ENCODE measurements at places on chromosomes 16 and 17.

DNA sequence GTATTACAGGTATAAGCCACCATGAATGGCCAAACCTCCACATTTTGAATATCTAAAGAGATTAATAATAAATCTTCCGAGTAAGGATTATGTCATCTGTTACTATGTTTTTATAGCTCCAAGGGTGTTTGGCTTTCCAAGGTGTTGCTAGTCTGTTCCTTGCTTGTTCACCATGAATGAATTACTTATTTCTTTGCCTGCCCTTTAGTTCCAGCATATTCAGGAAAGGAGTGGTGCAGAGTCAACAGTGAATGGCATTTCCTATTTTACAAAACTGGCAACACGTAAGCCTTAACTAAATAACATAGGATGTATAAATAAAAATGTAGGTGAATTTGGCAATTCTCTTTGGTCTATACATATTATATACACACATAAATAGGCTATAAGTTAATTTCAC is 70.3 kb downstream of the MYO1D start:
- DNase-seq, result no peak

- DNase-seq, result peak; percentile 6
Observed at GRCh38 chr17:62966426-62967204, 580 bp downstream of the TANC2 start.

DNA sequence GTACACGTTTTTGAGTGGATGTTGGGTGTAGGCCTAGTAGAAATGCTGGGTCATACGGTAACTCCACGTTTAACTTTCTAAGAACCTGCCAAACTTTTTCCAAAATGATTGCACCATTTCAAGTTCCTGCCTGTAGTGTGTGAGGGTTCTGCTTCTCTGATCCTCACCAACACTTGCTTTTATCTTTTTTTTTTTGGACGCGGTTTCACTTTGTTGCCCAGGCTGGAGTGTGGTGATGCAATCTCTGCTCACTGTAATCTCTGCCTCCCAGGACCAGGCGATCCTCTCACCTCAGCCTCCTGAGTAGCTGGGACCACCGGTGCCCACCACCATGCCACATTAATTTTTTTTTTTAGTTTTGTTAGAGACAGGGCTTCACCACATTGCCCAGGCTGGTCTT is 23.5 kb downstream of the ZNF750 start:
- DNase-seq, result no peak

- DNase-seq, result no peak
Observed at GRCh38 chr17:21282231-21282630, 2.3 kb upstream of the MAP2K3 start.

DNA sequence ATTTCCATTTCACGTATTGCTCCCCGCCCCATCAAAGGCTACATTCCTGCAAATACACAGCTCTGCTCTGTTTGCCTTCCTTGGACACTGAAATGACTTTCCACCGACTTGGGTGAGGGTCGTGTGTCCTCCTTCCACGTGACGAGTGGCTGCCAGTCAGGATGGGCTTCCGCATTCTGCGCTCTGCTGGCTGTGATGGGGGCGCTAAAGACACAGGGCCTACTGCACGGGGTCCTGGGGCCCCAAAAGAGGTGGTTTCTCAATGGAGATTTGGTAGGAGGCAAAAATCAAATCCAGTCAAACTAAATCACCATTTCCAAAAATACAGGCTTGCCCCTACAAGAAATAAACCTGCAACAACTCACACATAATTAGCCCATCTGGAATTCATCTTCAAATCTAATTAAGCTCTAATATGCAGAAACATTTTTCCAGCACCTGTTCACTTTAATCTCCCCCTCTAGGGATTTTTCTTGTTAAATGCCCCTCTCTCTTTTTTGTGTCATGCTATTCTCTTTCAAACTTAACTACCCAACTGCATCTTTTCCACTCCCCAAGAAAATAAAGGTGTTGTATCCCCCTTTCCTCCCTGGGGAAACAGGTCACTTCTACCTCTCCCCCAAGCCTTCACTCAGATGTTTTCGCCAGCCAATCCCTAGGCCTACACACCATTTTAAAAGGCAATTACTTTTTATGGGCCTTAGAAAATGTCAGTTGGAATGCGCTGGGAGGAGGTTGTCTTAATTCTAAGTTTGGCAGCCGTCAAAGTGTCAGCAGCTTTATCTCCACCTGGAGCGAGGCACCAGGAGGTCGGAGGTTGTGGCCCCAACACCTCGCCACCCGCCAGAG is 21.9 kb upstream of the FAAP100 start:
- DNase-seq, result no peak

DNA sequence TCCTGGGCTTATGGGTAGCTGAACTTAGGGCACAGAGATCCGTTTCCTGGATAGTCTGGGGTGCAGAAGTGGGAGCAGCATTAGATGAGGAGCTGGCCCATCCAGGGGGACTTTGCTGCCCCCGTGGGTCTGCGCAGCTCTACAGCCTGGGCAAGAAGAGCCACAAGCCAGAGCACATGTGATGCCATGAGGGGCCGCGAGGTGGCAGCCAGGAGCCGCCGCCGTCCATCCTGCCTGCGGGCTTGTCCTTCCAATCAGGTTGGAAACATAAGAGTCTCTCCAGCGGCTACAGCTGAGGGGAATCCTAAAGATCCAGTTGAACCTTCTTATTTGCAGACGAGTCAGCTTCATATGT is 21.9 kb downstream of the C1QTNF1 start:
- peak; percentile 76 for DNase-seq

GRCh38 chr16:16031401-16031800 is 82.0 kb downstream of the ABCC1 start:
- no peak for DNase-seq

DNA sequence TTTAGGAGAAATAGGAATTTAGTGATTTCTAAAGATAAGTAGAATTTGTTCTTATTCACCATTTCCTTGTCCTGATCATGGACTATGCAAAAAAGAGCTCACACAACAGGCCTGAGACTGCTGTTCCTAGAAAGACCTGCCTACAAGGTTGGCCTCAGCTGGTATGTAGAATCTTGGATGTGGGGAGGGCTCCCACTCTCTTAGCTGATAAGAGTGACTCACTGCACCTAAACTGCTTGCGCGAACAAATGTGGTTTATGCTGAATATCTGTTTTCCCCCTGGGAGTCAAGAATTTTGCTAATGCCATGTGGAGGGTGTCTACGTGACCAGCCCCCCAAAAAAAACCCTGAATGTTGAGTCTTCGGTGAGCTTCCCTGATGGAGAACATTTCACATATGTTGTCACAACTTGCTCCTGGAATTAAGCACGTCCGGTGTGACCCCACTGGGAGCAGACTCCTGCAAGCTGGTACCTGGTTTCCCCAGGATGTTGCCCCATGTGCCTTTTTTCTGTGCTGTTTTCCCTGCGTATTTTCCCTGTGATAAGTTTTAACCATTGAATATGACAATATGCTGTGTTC is 68.8 kb upstream of the HSBP1 start:
- DNase-seq, result no peak

DNA sequence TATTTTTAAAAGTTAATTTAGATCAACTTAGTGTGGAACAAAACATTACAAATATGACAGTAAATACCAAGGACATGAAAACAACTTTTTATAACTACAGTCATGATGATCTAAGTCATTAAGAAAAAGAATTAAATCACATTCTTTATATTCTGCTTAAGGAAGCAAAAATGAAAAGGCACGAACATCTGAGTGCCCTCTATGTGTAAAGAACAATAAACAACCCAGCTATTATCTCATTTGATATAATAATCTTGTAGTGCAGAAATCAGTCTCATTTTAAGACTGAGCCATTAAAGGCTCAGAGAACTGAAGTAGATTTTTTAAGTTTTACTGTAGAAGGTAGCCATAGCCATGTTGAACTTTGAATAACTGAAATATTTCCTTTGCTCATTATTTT is 13.4 kb downstream of the MYO1D start:
- no peak for DNase-seq

DNA sequence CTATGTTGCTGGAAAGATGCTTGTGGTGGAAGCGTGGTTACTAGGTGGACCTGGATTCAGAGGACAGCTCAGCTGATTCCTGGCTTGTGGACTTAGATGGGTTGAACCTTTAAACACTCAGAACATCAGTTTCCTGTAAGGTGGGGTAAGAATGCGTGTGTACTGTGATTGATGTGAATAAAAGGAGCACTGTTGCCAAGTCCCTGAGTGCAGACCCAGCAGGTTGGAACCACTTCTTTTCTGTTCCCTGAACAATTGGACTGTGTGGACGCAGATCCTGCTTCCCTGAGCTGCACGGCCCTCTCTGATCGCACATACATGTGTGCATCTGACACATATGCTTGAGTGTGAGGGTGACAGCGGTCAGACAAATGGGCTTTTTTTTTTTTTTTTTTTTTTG is 37.5 kb downstream of the RPTOR start:
- no peak for DNase-seq

DNA sequence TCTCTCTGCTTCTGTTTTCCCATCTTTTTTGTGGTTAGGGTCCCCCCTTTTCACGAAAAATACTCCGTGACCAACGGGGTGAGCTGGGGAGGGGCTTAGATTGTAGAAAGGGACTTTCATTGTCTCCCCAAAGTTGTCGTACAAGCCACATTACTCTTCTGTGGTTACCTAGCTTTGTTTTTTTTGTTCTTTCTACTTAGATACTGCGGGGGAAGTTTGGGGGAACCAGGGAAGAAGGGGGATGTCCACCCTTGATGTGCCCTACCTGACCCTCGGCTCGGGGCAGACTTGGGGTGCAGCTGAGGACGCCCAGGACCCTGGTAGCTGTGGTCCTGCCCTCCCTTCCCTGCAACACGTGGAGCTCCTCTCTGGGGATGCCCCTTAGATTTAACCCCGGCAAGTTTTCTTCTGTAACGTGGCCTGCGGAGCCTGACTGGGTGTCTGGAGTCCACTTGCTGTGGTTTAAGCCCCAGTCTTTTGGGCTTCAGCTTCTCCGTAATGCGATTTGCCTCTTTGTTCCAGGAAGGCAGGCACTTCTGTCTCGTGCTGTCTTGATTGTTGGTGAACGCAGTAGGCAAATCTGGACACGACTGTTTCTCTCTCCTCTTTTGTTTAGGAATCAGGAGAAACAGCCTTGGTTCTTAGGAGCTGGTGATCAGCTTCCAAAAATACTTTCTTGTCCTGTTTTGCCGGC is 892 bp downstream of the ABCC1 start:
- DNase-seq, result peak; percentile 43

GRCh38 chr17:31008374-31009041 is 37.7 kb downstream of the RNF135 start:
- DNase-seq, result peak; percentile 54

- DNase-seq, result no peak
Observed at GRCh38 chr16:49602976-49603310, 229.3 kb downstream of the C16orf78 start.

- no peak for DNase-seq
Observed at GRCh38 chr16:69424935-69425784, 741 bp downstream of the CYB5B start.

DNA sequence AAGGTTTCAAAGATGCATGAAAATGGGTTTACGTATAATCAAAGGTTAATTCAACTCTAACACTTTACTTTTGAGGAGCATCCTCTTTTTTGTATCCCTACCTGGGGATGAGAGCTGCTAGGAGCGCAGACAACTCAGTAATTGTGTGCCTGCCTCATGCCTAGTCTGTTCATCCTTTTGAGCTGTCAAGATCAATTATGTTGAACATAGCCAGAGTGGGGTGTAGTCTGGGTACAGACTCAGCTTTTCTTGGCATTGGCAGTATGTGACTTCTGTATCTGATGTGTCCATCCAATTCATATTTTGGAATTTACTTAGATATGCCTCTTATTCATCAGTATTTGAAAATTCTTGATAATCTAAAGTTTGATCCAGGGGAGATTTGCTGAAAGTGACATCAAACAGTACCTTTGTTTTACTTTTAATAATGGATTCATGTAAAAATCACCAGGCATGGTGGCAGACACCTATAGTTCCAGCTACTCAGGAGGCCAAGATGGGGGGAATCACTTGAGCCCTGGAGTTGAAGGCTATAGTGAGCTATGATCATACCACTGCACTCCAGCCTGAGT is 24.1 kb downstream of the PRKCA start:
- no peak for DNase-seq

DNA sequence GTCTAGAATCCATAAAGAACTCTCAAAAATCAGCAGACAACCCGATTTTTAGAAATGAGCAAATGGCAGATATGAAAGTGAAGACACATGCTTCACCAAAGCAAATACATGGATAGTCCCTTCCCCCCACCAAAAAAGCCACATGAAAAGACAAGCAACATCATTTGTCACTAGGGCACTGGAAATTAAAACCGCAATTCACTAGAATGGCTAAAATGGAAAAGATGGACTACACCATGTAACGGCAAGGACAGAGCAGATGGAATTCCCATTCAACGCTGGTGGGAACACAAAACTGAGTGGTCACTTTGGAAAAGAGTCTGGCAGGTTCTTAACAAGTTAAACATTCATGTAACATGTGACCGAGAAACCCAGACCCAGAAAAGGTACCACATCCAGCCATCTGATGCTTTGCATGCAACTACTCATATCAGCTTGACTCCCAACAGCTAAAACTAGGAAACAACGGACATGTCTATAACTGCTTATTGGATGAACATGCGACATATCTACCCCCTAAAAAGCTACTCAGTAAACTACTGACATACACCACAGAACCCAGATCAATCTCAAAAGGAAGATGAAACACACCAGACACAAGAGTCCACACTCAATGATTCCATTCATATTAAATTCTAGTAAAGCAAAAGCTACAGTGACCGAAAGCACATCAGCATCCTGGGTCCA is 132.6 kb downstream of the ZNF778 start:
- DNase-seq, result no peak

GRCh38 chr17:59800530-59800942 is 92.2 kb downstream of the TUBD1 start:
- DNase-seq, result no peak
